Stimulated activated CD8-positive, alpha-beta memory T cell treated with anti-CD3 and anti-CD28 coated beads, Interleukin-12 subunit alpha, Interleukin-12 subunit beta, amount 100 ng/mL, for 1 hour (primary cell): ENCODE measurements at places on chromosomes 1 and 21.

- DNase-seq, result no peak
Measured at GRCh38 chr1:29504709-29505410, 268.5 kb downstream of the PTPRU start.

DNA sequence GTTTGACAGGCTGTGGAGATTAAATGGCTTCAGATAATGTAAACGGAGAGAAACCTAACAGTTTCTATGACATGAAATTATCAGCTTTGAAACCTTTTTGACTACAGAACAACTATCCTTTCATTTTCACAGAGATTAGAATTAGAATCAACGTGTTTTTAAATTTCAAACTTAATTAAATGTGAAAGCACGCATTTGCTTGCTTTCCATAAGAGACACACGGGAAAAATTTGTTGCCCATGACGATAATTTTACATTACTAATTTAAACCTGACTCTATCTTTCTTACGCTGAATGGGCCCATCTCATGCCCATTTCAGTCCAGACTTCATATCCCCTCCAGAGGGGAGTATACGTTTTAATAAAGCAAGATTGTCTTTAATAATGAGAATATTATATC is 91.7 kb upstream of the HP1BP3 start:
- no peak for DNase-seq

GRCh38 chr1:2234762-2235113 is 6.6 kb downstream of the SKI start:
- no peak for DNase-seq

DNA sequence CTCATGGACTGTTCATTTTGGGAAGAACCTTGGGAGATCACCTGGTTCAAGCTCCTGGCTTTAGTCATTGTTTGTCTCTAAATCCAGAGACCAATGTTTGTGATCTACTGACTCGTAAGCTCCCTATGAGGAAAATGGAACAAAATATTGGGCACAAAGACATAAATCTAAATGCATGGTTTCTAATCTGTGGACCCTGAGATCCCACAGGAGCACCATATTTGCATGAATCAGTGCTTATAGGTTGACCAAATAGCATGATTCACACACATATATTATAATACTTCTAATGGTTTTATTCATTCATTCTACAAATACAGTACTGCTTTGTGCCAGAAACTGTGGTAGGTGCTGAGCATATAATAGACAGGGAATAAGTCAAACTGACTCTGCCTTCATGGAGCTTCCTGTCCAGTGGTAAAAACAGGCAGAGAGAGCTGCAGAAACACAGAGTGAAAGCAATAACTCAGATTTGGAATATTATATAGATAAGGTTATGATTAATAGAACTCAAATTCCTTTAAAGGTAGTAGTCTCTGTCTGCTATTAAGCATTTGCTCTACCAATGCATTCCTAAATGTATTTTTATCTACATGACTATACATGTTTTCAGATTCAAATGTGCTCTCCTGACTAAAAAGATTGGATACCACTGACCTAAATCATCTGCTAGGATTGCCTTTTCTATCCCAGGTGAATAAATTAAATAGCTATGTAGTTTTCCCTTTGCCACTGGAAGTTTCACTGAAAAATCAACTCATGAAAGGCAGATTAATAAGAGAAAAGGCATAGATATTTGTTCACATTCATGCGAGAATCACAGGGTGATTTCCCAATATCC is 198.6 kb upstream of the CAMK1G start:
- no peak for DNase-seq

GRCh38 chr1:199551967-199552565 is 475.4 kb upstream of the NR5A2 start:
- DNase-seq, result no peak

DNA sequence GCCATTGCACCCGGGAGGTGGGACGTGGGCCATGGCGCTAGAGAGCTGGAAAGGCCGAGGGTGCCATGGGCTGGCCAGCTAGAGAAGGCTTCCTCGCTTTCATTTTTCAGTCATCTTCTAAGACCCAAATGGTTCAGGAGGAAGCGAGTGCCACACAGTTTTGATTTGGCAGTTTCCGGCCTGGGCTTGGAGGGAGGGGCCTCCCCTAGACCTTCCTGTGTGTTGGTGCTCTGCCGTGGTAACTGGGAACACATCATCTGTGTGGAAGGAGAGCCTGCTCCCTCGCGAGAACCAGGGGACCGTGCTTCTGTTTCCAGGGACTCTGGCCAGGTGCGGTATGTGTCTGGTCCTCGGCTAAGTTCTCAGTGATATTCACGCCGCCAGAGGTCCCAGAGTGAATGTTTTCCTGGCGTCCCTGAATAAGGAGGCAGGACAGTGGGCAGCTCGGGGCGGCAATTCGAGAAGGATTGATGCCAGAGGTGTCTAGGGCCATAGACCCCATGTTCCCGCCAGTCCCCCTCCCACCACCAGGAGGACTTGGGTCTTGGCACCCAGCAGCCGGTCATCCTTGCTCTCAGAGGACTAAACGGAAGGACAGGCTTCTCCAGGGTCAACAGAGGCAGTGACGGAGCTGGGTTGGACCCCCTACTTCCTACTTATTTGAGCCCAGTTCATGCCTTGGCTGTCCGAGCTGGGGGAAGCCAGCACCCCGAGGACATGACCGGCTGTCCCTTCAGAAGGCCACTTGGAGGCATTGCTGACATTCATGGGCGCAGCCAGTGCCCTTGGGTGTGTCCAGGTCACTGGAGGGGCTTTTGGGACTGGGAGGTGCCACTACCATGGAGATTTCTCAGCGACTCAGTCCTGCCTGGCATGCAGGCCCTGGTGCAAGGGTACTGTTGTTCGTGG is 2.7 kb upstream of the NPHP4 start:
- peak; percentile 37 for DNase-seq

DNA sequence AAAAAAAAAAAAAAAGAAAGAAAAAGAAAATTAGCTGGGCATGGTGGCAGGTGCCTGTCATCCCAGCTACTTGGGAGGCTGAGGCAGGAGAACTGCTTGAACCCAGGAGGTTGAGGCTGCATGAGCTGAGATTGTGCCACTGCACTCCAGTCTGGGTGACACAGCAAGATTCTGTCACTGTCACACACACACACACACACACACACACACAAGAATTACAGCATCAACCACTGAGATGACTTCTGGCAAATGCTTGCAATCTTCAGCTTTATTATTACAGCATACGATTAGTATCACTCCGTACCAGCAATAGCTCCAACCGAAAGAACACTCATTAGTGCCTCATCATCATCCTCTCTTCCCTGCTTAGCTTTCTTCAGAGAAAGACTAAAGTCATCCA is 4.6 kb downstream of the ORC1 start:
- no peak for DNase-seq

GRCh38 chr1:233019778-233020325 is 69.4 kb downstream of the NTPCR start:
- DNase-seq, result no peak

GRCh38 chr1:204613636-204614035 is 71.9 kb downstream of the LRRN2 start:
- no peak for DNase-seq

DNA sequence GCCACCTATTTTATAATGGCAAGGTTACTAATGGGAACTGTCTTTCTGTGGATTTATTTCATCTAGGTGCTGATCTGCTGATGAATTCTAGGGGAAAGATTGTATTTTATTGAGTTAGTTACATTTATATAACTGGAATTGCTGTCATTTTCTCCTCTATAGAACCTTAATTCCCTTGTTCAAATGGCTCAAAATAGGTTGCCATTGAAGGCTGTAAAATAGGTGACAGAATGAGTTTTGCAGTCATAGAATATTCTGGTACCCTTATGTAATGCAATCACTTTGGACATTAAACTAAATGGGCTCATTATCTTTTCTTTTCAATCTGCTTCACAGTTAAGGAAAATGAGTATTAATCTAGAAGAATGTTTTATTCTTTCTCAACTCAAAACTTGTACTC is 131.0 kb downstream of the CTH start:
- no peak for DNase-seq

- DNase-seq, result no peak
Measured at GRCh38 chr1:112465122-112465521, 43.6 kb upstream of the WNT2B start.

DNA sequence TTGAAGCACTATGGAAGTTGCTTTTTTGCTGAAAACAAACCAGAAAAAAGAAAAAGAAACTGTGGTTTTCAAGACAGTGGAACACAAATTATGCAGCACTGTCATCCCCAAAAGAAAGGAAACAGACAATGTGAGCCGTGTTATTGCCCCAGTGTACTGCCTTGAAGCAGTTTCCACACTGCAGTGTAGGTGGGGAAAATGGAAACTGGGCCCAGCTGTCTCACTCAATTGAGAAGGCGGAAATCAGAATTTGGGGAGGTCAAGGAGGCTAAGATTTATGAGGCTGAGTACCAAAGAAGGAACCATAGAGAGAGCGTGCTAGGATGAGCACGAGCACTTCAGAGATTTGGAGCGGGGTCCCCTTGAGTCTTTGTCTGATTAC is 55.5 kb downstream of the MPZL1 start:
- DNase-seq, result no peak

- no peak for DNase-seq
Measured at GRCh38 chr1:107767156-107767582, 197.8 kb downstream of the VAV3 start.

DNA sequence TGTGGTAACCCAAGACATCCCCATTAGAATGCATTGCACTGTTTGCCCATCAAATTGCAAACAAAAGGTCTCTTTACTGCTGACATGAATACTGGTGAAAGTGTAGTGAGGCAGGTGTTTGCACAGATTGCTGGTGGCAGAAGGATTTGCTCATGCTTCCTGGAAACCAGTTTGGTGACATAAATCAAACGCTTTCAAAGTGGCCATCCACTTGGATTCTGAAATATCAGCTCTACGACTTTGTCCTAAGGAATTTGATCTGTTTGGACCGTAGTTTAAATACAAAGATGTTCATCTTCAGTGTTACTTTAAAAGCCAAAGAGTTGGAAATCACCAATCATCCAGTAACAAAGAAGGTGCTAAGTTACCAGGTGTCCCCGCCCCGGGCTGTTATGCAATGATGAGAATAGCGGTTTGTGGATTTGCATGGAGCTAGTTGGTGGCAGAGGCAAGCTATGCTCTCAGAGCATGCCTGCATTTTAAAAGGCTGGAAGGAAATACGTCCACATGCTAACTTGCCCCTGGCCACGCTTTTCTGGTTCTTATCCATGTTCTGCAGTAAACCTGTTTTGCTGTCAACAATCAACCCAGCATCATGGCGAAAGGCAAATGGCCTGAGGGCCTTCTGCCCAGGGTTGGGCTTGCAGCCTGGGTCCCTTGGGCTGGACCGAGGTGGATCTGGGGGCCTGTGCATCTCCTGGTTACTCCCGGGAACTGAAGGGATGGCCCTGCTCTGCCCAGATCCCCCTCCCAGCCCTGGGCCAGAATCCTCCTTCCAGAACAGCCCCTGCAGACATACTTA is 49.2 kb downstream of the UMODL1 start:
- no peak for DNase-seq

DNA sequence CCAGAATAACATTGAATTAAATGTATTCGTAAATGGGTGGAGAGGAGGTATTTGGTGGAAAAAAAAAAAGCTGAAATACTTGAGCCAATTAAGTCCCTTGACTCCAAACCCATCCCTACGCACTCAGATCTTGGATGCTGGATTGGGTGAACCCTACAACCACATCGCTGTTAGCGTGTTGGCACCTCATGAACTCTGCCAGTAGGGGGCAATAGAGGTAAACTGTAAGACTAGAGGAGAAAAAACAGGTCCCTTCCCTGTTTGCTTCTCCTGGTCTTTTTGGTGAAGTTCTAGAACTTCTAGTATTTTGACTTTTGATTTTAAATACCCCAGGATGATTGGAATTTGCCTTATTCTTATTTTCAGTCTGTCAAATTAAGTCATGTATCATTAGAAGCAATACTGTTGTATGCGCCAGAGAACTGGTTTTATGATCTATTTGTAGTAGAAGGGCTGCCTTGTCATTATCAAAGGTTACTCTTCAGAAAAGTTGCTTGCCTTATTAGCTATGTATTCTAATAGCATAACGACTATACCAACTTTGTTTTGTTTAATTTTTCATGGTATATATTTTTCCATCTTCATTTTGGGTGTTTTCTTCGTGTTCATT is 1.9 kb upstream of the OR13G1 start:
- DNase-seq, result no peak

- DNase-seq, result no peak
Measured at GRCh38 chr1:184757406-184757805, 2.7 kb upstream of the EDEM3 start.

DNA sequence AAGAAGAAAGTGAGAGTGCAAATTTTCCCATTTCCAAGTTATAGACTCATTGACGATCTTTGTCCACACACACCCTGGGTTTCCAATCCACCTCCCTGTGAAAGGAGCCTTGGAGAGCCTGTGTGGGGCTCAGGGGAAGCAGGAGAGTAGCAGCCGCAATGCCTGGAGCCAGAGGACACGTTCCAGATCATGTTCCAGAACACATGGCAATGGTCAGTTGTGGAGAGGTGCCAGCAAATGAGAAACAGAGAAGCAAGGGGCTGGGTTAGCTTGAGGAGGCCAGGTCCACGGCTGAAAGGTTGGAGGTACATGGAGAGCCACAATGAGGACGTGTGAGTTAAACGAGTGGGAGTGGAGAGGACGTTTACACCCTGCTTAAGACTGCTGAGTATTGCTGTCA is 33.0 kb upstream of the SIPA1L2 start:
- no peak for DNase-seq

DNA sequence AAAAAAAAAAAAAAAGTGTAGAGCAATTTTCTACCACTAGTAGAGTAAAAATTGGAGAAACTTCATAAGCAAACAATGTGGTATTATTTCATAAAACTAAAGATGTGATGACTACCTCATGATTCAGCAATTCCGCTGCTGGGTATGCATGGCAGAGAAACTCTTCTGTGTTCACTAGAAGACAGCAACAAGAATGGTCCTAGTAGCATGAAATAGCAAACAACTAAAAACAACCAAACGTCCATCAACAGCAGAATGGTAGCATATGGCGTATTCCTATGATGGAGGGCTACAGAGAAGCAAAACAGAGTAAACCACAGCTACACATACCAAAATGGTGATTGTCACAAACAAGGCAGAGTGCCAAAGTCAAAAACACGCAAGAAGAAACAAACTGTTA is 18.9 kb downstream of the HTR1D start:
- DNase-seq, result no peak

- no peak for DNase-seq
Measured at GRCh38 chr1:17509363-17509762, 30.1 kb upstream of the ARHGEF10L start.

GRCh38 chr1:221206076-221206475 is 326.8 kb downstream of the HLX start:
- DNase-seq, result no peak

DNA sequence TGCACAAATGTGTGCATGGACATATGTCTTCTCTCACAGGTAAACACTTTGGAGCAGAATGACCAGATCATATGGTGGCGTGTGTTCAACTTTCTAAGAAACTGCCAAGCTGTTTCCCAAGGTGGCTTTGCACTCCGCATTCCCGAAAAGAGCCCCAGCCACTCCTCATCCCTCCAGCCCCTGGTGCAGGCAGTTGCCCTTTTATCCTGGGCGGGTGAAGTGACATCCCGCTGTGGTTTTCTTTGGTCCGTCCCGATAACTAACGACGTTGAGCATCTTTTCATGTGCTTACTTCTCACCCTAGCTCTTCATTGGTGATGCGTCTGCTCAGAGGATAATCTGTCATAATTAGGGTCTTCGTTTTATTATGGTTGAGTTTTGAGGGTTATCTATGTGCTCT is 612.5 kb downstream of the MATN1 start:
- DNase-seq, result no peak
